ENCODE measurements at places on chromosomes 7 and 10.

GRCh38 chr10:35352512-35352911 is 16.2 kb downstream of the CCNY start:
- DNase-seq = no peak

GRCh38 chr7:141272417-141272816 is 198.6 kb downstream of the TMEM178B start:
- no peak for DNase-seq

- DNase-seq = no peak
Measured at GRCh38 chr7:122397381-122397780, 92.8 kb upstream of the FEZF1 start.

DNA sequence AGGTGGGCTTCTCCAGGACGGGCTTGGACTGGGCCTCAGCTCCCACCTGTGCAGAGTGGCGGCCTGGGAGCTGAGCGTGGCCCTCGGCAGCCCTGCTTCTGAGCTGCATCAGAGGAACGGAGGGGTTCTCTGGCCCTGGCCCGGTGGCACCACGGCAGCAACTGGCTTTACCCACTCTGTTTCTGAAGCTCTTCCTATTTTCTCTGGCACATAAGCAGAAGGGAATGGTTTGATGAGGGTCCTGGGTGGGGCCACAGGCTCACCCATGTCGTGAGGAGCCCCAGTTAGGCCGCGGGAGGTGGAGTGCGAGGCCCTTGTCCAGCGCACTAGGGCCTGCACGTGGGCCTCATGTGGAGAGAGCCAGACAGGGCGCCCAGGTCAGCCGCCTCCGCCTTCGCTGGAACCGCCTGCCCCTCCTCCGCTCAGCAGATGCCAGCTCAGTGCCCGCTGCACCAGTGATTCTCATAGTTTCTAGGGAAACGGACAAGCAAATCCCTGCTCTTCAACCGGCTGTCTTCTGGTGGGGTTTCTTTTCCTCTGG is 284.0 kb downstream of the CELF2 start:
- DNase-seq = no peak

GRCh38 chr7:64849250-64849923 is 53.7 kb upstream of the ZNF273 start:
- DNase-seq = no peak

DNA sequence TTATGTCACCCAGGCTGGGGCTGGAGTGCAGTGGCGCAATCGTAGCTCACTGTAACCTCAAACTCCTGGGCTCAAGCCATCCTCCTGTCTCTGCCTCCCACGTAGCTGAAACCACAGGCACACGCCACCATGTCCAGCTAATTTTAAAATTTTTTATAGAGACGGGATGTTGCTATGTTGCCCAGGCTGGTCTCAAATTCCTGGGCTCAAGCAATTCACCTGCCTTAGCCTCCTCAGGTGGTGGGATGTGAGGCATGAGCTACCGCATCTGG is 123.2 kb upstream of the PARD3 start:
- peak; percentile 20 for DNase-seq

DNA sequence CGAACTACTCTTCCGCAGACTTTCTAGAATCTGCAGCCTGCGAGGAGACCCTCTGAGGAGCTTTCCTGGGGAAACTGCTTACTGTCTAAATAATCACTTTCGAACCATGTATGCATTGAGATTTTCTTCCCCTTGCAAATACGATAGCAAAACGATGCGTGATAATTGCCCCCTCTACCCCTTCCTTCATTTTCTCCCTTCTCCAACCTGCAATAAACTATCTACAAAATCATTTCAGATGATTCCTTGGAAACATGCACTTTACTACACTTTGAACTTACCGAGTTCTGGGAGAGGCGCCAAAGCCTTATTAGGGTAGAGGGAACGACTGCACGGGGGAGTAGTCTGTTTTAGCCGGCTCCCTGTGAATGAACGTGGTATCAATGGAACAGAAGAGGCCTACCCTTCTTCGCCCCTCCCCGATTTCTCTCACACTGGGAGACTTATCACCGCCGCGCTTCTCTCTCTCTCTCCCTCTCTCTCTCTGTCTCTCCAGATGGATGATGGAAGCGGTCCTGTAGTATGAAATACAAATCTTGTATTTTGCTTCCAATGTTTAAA is at the start of gene FGFBP3:
Gene FGFBP3 (minus strand): TSS at position 370 of the 561 bp plus-strand sequence. CDS start 517 bp downstream, outside the sequence.
- DNase-seq = peak; percentile 55

DNA sequence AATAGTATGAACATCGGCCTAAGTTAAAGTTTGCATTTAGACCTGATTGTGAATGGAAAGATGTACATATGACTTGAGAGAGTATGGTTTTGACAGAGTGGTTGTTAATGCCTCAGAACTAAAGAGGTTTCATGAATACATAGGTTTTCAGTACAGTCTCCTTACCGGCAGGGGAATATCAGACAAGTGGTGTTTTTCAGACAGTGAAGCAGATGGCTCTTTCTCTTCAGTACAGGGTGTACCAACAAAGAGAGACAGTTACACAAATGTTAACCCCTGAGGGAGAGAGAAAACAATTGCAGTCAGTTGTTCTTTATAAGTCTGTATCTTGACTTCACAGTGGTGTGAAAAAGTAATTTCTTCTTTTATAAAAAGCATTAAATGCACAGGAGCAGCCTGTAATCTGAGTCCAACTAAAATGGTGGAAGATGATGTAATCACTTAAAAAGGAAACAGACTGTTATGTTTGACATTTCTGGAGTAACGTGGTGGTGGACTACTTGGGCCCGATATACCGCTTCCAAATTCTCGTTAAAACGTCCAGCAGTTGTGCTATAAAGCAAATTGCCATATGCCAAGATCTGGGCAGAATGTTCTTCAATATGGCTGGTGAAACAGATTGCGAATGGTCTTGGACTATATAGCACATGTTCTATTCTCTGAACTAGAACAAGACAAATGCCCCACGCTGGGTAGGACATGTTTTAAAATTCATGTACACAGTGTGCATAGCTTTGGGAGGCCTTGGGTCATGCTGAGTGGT is 69.2 kb downstream of the SDK1 start:
- DNase-seq = peak; percentile 15

- DNase-seq = no peak
Measured at GRCh38 chr10:52762088-52762487, 10.5 kb downstream of the MBL2 start.

DNA sequence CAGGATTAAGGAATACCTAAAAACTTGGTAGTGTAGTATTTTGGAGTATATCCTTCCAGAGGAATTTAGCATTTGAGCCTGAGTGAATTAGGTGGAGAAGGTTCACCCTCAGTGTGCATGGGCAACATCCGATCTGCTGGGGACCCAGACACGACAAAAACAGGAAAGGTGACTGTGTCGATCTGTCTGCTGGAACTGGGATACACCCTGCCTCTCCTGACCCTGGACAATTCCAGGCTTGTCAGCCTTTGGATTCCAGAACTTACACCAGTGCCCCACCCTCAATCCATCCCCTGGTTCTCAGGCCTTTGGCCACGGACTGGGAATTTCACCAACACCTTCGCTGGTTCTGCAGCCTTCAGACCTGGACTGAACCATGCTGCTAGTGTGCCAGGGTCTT is 41.9 kb downstream of the PTPRE start:
- DNase-seq = no peak

GRCh38 chr7:12570534-12571461 is at the start of gene SCIN:
Gene SCIN, plus strand, starts transcription at chr7:12570720. Its CDS starts 67 bp downstream, at chr7:12570787.
- peak; percentile 17 for DNase-seq
